Prostate gland (tissue), 2 donors: ENCODE measurements at places on chromosomes 4 and X. TPM values are rescaled to one million over a fixed set of nuclear protein-coding genes. Genes with fewer than 3 reads are reported as not detected.

DNA sequence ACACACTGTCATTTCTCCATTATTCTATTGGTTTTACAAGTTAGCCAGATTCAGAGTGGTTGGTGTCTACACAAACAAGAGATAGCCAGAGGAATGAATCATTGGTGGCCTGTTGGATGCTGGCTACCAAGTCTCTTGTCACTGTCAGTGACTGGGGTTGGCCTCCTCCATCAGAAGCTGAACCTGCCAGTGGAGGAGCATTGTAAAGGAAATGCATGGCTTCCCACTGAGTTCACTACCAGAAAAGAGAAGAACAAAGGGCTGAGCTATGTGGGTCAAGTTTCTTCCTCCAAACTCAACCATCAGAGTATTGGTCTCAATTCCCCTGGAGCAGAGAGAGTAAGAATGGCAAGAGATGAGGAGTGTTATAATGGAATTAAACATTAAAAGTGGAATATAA is 26.5 kb upstream of the ANKRD50 start:
- no peaks in the 10 kb centered on the region for H3K4me1 ChIP-seq
- H3K4me3 ChIP-seq = no peak overlapping the region
- H3K27me3 ChIP-seq = no peaks in the 10 kb centered on the region
- no peak overlapping the region for H3K27ac ChIP-seq

GRCh38 chr4:139455126-139455538 is 1.2 kb downstream of the RAB33B start:
- peak overlapping the region; percentile 64 for H3K4me3 ChIP-seq
- no peaks in the 10 kb centered on the region for H3K36me3 ChIP-seq
- no peak for DNase-seq
- peaks cover 4% of the 10 kb centered on the region for H3K4me1 ChIP-seq

DNA sequence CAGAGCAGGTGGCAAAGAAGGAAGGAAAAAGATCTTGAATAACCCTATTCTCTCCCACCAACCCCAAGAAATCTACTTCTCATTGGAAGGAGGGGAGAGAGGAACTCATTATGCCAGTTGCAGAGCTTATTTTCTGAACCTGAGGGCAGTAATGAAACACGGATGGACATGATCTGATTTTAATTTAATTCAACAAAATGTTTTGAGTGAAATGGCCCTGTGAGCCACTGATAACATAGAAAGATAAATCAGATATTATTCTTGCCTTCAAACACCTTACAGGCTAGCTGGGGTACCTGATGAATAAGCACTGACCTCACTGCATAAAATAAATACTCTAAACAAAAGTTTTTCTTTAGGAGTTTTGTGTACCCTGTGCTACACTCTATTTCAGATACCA is 30.3 kb downstream of the DAPP1 start:
- H3K4me3 ChIP-seq = no peak overlapping the region
- H3K4me1 ChIP-seq = no peaks in the 10 kb centered on the region
- no peak for DNase-seq
- no peaks in the 10 kb centered on the region for H3K36me3 ChIP-seq
- no peak overlapping the region for H3K27ac ChIP-seq

The CHRDL1 gene
- total RNA-seq = 49.1 TPM

The SPIN2A gene
- total RNA-seq = 1.1 TPM
